HFFc6 (cell line): ENCODE measurements at places on chromosomes 12 and 14. TPM values are rescaled to one million over a fixed set of nuclear protein-coding genes. Genes with fewer than 3 reads are reported as not detected.
A peak's percentile ranks its signal among the peaks of the same experiment; 100 is the strongest.

DNA sequence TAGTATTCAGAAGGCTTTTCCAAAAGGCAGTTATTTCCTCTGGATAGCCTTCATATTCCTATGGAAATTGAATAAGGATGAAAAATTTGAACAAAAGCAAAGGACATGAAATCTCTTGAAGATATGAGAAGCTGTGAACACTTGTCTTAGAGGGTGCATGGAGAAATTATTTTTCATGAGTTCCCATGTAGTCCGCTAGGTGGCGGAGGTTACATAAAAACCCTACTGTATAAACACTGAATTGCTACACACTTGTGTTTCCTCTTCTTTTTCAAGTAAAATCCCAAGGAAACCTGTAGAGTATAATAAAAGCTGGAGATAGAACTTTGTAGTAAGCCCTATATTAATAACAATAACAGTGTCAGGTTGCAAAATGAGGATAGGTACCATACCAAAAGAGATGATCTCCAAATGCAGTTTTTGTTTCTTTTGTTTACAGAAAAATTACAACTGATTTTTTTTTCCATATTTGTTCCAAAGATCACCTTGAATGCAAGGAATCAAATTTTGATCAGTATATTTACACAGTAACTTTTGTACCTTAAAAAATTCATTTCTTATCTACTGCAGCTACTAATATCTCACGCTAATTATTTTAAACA, 37.8 kb upstream of the OR4E1 start:
- H3K27me3 ChIP-seq, result no peaks in the 10 kb centered on the region
- DNase-seq, result peak; percentile 22
- H3K27ac ChIP-seq, result no peak overlapping the region
- H3K4me3 ChIP-seq, result no peak overlapping the region
- no peaks in the 10 kb centered on the region for H3K4me1 ChIP-seq
- H3K36me3 ChIP-seq, result no peaks in the 10 kb centered on the region

DNA sequence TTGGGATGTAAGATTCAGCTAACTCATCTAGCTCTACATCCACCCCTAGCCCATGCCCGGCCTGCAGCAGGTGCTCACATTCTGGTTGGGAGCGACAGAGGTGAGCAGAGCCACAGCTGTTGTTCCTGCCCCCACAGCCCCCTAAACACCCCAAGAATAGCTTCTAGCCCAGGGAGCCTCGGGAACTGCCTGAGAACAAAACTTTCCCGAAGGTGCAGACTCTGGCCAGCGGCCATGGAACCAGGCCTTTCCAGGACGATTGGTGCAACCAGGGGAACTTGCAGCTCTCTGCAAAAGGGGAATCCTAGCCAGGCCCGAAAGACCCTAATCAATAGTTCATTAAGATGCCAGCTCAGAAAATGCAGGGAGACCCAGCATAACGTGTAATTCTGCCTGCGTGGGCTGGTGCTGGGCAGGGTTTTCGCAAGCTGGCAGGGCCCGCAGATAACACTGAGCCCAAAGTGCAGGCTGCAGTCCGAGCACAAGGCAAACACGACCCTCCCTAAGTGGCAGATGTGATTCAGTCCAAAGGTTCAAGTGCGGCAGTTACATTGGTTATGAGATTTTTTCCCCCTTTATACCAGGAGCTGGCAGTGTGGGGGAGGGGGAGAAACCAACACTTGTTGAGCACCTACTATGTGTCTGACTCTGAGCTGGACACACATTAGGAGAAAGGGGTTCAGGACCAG, 122.5 kb upstream of the MAP1LC3B2 start:
- no peaks in the 10 kb centered on the region for H3K36me3 ChIP-seq
- peaks cover 31% of the 10 kb centered on the region for H3K4me1 ChIP-seq
- H3K27me3 ChIP-seq, result no peaks in the 10 kb centered on the region; the same call in none of the 2 replicates
- no peak overlapping the region for H3K4me3 ChIP-seq
- no peak overlapping the region; the same call in 1 of the 2 replicates for H3K27ac ChIP-seq

DNA sequence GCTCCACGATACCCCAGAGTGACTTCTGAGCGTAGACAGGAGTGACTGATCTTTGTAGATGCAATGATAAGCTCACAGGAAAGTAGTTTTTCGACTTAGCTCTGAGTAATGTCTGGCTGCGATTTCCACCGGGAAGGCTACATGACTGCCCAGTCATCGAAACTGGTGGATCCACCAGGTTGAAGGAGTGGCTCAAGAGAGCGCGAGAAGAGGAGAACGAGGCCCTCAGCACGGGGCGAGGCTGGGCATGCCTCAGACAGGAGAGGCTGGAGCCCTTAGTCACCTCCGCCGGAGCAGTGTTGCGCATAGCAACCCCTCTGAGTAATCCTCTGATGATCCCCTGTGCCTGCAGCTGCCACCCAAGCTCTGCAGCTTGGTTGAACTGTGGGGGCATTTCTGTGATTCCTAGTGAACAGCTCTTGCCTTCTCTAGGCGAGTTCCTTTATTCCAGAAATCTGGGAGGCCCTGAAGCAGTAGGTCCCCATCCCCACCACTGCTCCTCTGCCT, 25.6 kb downstream of the ELK3 start:
- DNase-seq, result peak; percentile 99
- peaks cover 78% of the 10 kb centered on the region for H3K4me1 ChIP-seq
- peaks cover 9% of the 10 kb centered on the region for H3K27me3 ChIP-seq
- H3K4me3 ChIP-seq, result peak overlapping the region; percentile 85

DNA sequence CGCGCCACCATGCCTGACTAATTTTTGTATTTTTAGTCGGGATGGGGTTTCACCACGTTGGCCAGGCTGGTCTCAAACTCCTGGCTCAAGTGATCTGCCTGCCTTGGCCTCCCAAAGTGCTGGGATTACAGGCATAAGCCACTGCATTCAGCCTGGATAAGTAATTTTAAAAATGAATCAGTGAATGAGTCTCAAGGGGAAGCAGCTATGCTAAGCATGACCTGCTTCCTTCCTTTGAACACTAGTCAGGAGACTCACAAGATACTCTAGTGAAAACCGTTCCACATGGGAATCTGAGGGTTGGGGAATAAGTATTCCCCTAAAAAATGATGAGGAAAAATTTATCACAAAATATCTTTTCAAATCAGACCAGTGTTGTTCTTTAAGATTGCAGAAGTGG, 10.7 kb upstream of the FAM234B start:
- H3K4me3 ChIP-seq, result no peak overlapping the region
- no peak for DNase-seq
- no peaks in the 10 kb centered on the region for H3K36me3 ChIP-seq
- peaks cover 2% of the 10 kb centered on the region; the same call in 1 of the 2 replicates for H3K27me3 ChIP-seq
- no peak overlapping the region for H3K27ac ChIP-seq
- peaks cover 11% of the 10 kb centered on the region for H3K4me1 ChIP-seq

DNA sequence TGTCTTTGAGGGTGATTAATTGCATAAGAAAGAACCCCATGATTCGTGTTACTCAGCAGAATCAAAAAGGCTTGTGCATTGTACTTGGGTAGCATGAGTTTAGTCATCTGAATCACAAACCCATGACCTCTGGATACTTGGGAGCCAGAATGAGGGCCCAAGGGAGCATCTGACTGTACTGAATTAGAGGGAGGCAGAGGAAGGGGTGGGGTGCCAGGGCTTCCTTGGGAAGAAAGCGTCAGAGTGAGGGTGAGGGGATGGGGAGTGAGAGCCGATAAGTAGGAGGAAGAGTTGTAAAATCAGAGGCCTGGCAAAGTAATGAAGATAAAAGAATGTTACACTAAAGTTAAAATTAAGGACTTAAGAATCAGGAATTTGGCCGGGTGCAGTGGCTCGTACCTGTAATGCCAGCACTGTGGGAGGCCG, 29.8 kb downstream of the GPRC5D start:
- peaks cover 11% of the 10 kb centered on the region for H3K27me3 ChIP-seq
- peaks cover 43% of the 10 kb centered on the region for H3K36me3 ChIP-seq
- H3K4me1 ChIP-seq, result peaks cover 75% of the 10 kb centered on the region
- peak; percentile 33 for DNase-seq

GRCh38 chr12:100360450-100360849, 3.6 kb downstream of the SLC17A8 start:
- no peak overlapping the region for H3K27ac ChIP-seq
- DNase-seq, result no peak
- H3K4me3 ChIP-seq, result no peak overlapping the region
- peaks cover 21% of the 10 kb centered on the region for H3K27me3 ChIP-seq
- peaks cover 7% of the 10 kb centered on the region for H3K4me1 ChIP-seq

GRCh38 chr12:95218150-95219133, 835 bp downstream of the VEZT start:
- peak; percentile 73 for DNase-seq
- H3K4me1 ChIP-seq, result peaks cover 49% of the 10 kb centered on the region
- peaks cover 15% of the 10 kb centered on the region for H3K36me3 ChIP-seq
- no peaks in the 10 kb centered on the region; the same call in 1 of the 2 replicates for H3K27me3 ChIP-seq

DNA sequence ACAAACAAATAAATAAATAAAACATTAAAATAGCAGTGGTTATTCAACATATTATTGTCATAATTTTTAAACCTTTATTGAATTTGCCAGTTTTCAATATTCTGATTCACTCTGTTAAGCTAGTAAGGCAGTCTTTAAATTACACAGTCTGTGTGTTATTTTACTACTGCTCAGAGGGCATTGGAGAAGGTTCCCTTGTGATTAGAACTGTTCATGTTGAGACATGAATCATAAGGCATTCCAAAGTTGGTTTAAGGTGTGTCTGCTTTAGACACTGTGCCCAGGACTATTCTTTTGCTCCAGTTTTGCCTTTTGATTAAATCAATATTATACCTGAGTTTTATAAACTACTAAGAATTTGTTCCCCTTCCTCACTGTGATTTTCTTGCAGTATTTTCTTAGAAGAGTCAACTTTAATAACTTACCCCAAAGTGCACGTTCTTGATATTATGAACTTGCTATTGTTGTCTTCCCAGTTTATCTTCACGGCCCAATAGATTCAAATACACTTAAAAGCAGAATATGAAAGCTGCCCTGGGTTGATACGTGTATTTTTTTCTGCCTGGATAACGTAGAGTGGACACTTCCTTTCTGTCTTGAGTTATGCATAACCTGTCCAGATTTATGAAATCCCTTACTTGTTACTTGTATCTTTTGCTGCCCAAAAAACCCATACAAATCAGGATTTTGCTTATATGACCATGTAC, 105.3 kb upstream of the BCAT1 start:
- H3K27ac ChIP-seq, result no peak overlapping the region
- H3K4me3 ChIP-seq, result no peak overlapping the region
- no peak for DNase-seq
- no peaks in the 10 kb centered on the region for H3K36me3 ChIP-seq
- peaks cover 17% of the 10 kb centered on the region for H3K27me3 ChIP-seq

DNA sequence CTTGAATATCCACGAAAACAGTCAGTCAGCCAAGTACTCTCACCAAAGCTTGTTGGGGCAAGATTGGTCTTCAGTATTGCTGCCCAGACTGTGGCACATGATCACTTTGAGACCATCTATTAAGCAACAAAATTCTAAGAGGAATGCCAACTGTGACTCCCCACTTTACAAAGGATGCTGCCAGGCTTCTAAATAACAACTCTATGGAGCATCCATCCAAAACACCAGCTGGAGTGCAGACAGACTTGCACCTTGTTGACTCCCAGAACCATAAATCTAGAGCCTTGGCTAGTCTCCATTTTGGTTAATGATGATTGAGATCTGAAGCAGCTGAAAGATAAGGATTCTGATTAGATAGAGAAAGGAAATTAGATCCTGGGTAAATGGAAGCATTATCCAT, 132.8 kb downstream of the DIO2 start:
- H3K4me3 ChIP-seq, result no peak overlapping the region
- no peaks in the 10 kb centered on the region; the same call in 1 of the 2 replicates for H3K36me3 ChIP-seq
- no peaks in the 10 kb centered on the region for H3K4me1 ChIP-seq
- H3K27ac ChIP-seq, result no peak overlapping the region

DNA sequence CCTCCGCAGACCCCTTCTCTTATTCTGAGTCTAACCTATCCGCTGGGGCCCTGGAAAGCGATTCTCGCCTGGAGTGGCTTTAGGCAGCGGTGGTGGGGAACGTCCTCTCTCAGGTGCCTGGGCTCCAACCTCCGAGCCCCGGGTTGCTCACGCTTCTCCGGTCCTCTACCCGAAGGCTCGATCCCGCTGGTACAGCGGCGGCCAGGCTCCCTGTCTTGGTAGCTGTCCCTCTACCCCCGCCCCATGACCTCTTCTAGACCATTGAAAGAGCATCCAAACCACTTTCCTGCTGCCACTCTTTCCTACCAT, 505 bp upstream of the HEBP1 start:
- H3K36me3 ChIP-seq, result peaks cover 14% of the 10 kb centered on the region
- H3K27me3 ChIP-seq, result no peaks in the 10 kb centered on the region; the same call in 1 of the 2 replicates
- H3K4me3 ChIP-seq, result peak overlapping the region; percentile 91
- H3K27ac ChIP-seq, result peak overlapping the region; percentile 93
- peaks cover 51% of the 10 kb centered on the region for H3K4me1 ChIP-seq

DNA sequence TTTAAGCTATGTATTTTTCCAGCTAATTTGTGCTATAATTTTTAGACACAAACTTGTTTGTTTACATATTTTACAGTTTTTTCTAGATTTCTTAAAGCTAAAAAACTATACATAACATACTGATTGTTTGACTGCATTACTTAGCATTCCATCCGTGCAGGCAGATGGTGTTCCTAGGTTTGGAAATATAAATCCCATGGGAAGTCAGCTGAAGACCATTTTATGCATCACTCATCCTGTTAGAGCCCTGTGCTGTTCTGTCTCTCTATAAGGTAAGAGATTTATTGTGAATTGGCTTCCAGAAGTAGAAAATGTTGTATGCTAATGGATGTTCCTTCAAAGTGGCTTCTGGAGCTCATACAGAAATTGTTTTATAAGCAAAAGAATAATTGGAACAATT, 31.1 kb downstream of the RMST start:
- H3K4me1 ChIP-seq, result no peaks in the 10 kb centered on the region
- H3K4me3 ChIP-seq, result no peak overlapping the region
- DNase-seq, result no peak
- no peaks in the 10 kb centered on the region for H3K27me3 ChIP-seq

- H3K36me3 ChIP-seq, result no peaks in the 10 kb centered on the region
- no peak for DNase-seq
- H3K4me3 ChIP-seq, result no peak overlapping the region
- peaks cover 1% of the 10 kb centered on the region; the same call in 1 of the 2 replicates for H3K4me1 ChIP-seq
- no peak overlapping the region for H3K27ac ChIP-seq
- H3K27me3 ChIP-seq, result peaks cover 20% of the 10 kb centered on the region
Observed at GRCh38 chr14:76115010-76115422, 36.7 kb upstream of the GPATCH2L start.

DNA sequence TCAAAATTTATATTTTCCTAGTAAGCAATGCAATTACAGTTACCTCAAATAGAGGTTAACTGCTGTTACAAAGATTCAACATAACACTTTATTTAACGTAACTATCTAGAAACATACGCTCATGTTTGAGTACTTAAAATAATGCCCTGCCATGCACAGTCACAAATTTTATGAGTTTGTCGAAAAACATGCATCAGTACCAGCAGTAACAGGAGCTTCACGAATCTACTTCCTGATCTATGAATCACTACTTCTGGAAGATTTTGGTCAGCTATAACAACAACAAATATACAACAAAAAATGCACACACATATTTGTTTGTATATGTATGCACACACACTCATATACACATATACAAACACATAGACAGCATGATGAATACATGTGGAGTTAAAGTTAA, 881.8 kb downstream of the FSCB start:
- H3K4me1 ChIP-seq, result no peaks in the 10 kb centered on the region
- no peak overlapping the region for H3K4me3 ChIP-seq
- no peak for DNase-seq

The MIP gene
- total RNA-seq, result 0.25 TPM in 1 of 3 replicates, not detected in the others

The THTPA gene
- total RNA-seq, result 11.1 and 14.2 TPM in 2 replicates

The RNASE4 gene
- 4.9 to 6.1 TPM (median 6.0 TPM) in 3 replicates for total RNA-seq

The SPTB gene
- 0.64 to 0.88 TPM (median 0.66 TPM) in 3 replicates for total RNA-seq

The PTCSC3 gene
- not detected in 2 replicates for total RNA-seq

The CCDC88C gene
- total RNA-seq, result 0.09 TPM in 1 of 3 replicates, not detected in the others
